ENCODE measurements at places on chromosomes 5 and 9.
A peak's percentile ranks its signal among the peaks of the same experiment; 100 is the strongest.

DNA sequence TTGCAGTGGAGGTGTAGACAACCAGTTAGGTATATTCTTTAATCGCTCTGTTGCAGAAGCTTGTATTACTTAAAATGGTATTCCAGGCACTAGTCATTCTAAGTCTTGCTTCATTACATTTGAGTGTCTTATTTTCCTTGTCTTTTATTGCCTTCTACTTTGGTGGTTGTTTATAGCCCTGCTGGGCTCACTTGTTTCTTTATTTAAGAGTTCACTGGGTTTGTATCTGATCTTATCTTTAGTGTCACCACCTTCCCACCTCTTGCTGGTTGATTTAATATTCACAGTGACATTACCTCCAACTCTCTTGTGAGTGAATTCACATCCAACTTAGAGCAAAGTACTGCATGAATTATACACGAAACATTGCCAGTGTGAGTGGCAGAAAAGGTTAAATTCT lies 83.6 kb upstream of the BNC2 start:
- no peak for DNase-seq

GRCh38 chr5:130992095-130992494 lies 173.0 kb downstream of the HINT1 start:
- DNase-seq: no peak

DNA sequence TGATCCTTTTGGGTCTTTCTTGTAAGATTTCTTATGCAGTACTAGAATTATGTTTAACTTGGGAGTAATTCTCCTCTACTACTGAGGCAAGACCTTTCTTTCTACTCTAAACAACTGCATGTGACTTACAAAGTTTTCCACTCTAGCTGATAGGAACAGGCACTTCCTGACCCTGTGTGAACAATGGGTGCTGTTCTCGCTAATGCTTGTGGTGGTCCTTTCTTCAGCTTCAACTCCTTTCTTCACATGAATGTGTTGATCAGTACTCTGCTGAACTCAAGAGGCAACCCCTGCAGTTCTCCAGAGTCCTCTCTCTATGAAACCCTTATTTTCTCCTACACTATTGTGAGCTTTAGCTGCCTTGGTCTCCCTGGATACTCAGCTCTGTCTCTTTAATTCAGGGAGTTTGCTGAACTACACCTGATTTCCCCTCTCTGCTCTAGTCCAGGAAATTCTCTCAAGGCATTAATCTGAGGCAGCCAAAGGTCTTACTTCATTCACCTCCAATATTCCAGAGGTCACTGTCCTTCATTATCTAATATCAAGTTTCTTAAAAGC lies 484.6 kb upstream of the PIK3R1 start:
- no peak for DNase-seq

- peak; percentile 96 for DNase-seq
Measured at GRCh38 chr9:35844628-35845270, 15.7 kb downstream of the TMEM8B start.

GRCh38 chr9:84169240-84169639 lies 171.3 kb downstream of the SLC28A3 start:
- no peak for DNase-seq

GRCh38 chr9:126605792-126606482 lies 7.8 kb upstream of the LMX1B start:
- no peak for DNase-seq

- no peak for DNase-seq
Measured at GRCh38 chr5:10691826-10692785, 68.9 kb downstream of the DAP start.

DNA sequence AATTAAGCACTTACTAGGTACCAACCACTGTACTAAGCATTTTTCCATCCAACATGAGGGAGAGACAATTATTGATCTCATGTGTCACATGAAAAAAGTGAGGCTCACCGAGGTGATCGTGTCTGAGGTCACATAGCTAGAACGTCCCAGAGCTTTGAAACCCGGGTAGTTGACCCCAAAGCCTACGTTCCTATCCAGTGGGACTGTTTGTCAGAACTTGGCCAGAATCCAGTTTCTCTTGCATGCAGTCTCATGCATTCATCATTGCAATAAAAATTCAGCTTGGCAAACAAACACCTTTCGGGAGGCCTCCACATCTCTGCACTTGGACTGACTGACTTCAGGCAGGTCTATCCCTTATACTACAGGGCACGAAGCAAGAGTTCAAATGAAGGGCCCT lies 23.4 kb upstream of the FAT2 start:
- DNase-seq: no peak

DNA sequence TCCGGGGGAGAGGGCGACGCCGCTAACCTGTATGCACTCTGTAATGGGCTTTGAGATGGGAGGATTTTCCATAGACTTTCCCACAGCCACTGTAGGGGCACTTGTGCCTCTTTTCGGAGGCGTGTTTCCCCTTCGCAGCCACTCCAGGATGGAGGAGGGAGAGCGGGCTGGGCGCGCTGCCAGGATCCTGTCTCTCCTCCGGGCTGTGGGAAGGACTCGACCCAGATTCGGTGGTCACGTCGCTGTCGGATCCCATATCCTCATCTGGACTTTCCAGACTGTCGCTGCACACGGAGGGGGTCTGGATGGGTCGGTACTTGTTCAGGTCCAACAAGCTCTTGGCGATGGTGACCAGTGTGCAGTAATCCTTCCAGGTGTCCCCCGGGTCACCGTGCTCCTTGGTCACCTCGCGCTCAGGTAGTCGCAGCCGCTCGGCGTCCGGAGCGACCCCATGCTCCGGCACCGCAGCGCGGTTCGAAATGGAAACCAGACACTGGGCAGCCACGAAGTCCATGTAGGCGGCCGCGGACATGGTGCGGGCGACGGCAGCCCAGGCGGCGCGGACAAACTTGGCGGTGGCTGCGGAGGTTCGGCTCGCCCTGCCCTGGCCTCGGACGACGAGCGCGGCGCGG lies 1.5 kb downstream of the KLF9 start:
- DNase-seq: peak; percentile 81

GRCh38 chr5:114415760-114416159 lies 53.9 kb downstream of the KCNN2 start:
- DNase-seq: no peak

GRCh38 chr9:129484352-129485000 lies 136.4 kb downstream of the C9orf50 start:
- no peak for DNase-seq

DNA sequence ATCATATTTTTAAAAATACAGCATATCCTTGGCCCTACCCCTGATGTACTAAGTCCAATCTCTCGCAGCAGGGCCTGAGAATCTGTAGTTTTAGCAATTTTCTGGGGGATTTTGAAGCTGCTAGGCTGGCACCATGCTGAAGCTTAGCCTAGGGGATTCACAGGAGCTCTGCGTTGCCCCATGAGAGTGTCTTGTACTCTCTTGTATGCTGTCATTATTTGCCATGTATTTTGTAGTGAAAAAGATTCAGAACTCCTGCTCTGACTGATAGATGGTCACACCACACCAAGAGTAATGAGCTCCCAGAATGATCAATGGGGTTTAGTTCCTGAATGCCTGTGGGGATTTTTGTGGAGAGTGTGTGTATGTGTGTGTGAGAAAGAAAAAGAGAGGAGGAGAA lies 20.7 kb upstream of the TRMT10B start:
- no peak for DNase-seq

DNA sequence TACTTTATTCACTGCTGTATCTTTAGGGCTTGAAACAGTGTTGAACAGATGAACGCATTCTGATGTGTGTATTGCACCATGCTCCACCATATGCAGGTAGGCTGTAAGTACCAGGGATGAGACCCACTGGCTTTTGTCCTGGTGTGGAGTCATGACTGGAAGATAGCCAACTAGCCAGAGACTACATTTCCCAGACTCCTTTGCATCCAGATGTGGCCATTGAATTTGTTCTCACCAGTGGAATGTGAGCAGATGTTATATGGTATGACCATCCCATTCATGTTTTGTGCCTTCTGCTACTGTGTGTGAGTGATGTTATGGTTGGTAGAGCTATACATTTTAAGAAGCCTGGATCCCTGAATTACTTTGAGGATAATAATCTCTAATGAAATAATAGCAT lies 7.4 kb upstream of the FBXL7 start:
- no peak for DNase-seq

DNA sequence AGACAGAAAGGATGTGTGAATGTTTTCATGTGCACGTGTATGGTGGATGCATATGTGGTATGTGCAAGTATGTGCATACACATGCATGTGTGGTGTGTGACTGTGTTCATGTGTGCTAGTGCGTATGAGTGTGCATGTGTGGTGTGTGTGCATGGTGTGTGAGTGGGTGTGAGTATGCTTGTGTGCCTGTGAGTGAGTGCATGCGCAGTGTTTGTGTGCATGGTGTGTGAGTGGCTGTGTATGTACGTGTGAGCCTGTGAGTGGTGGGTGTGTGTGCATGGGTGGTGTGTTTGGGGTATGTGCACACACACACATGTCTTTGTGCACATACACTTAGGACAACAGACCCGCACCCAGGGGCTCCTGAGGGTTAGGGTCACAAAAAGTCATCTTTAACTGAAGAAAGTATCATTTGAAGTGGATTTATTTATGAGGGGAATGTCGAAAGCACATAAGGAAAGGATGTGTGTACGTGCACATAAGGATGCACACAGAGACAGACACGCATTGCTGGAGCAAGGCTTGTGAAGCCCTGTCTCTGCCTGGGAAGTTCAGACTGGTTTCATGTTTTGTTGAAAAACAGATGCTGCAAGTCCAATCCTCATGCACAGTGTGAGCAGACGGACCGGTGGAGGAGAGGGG lies 237.0 kb downstream of the SYK start:
- no peak for DNase-seq

GRCh38 chr5:4442221-4442620 lies 697.9 kb upstream of the ADAMTS16 start:
- no peak for DNase-seq

DNA sequence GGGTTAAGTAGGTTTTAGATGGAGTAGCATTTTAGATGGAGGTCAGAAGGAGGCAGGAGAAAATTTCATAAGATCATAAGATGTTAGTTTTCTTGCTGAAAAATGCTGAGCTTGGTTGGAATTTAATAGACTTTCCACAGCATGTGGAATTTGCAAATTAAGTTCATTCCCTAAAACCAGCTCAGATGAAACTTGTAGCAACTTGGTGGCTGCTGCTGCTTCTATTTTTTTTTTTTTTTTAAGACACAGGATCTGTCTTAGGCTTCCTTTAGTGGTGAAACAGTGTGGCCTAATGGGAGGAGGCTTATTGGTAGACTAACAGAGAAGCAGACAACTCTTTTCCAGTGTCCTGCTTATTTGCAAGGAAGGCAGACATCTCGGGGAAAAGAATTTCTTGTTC lies 154.5 kb downstream of the AOPEP start:
- no peak for DNase-seq

DNA sequence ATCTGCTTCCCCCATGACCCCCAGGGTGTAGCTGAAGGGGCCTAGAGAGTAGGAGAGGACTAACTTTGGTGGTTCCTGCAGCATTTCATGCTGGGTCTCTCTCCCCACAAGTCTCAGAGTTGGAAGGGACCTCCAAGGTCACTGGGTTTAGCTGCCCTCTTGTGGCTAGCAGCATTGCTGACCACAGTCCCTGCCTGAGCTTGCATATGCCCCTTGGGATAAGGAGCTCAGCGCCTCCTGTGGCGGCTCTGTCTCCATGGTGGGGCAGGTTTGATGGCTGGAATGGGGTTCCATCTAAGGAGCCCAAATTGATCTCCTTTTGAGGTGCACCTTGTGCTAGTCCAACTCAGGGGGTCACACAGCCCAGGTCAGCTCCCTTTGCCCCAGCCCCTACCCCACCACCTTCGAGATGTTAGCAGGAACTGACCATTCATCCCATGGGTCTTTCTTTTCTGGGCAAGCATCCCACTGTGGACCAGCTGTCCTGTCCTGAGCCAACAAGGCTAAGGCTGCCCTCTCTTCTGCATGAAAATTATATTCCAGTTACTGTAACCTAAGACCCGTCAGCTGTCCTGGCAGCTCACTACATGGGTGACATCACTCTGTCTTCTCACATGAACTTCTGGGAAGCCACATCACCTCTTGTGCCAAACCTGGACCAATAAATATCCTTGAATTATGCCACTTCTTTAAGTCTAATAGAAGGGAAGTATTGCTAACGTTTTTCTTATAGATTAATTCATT lies 196.2 kb downstream of the HSPA4 start:
- DNase-seq: peak; percentile 28

DNA sequence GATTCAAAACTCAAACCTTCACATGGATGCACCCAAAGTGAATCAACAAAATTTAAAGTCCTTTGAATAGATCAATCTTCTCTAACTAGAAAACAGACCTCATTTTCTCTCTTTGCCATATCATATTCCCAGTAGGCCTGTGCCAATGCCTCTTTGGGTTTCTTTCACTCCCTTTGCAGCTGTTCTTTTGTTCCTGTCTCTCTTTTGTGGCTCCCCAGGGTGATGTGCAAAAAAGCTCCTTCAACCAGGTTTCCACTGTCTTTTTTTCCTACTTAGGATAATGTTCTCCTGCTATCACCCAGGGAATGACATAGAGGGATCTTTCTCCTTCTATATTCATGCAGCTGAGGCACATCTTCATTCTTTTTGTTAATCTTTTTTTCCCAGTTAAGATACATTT lies 54.6 kb downstream of the MARCHF3 start:
- no peak for DNase-seq

- peak; percentile 35 for DNase-seq
Measured at GRCh38 chr5:115069087-115069968, 100.4 kb downstream of the TRIM36 start.

DNA sequence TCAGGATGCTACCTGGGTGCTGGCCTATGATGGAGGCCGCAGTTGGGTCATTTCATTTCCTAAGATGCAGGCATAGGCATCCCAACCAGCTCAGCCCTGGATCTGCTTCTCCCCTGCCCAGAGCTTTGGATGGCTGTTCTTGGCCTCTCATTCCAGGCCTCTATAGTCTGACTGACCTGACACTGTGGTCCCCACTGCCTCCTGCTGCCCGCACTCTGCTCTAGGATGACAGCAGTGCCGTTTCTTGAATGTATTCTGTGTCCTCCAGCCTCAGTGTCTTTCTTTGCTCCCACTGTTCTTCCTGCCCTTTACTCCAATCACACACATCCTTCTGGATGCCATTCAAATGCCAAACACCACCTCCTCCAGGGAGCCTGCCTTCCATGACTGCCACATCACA lies 235.7 kb downstream of the HSPA4 start:
- peak; percentile 12 for DNase-seq

DNA sequence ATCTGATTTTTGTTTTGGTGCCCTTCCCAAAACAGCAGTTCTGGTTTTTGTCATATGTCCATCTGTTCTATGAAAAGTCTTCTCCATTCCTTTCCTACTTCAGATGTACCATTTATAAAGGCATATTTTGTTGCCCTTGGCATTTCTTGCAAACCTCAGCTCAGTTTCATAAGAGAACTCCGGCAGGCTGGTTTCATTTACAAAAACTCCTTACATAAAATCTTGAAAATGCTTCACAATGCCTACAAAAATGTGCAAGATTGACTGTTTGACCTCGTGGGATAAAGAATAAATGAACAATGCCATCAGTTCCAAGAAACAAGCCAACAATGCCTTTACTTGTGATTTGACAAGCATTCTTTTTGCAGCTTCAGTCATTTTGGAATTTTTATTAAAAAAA lies 39.1 kb upstream of the CTNNAL1 start:
- DNase-seq: no peak

DNA sequence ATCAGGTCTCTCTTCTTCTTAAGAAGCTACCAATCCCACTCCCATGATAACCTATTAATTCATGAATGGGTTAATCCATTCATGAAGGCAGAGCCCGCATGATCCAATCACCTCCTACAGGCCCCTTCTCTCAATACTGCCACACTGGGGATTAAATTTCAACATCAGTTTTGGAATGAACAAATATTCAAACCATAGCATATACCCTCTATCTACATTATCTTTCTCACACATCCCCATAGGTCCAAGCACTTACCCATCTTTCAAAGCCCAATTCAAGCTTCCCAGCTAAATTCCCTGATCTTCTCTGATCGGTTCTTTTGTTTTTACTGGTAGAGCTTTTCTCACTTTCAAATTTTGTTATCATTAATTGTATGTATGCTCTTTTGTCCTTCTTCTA lies 10.5 kb upstream of the SHOC1 start:
- no peak for DNase-seq
